Vagina (tissue), 2 donors: ENCODE measurements at places on chromosomes 3 and 15. TPM values are rescaled to one million over a fixed set of nuclear protein-coding genes. Genes with fewer than 3 reads are reported as not detected.

DNA sequence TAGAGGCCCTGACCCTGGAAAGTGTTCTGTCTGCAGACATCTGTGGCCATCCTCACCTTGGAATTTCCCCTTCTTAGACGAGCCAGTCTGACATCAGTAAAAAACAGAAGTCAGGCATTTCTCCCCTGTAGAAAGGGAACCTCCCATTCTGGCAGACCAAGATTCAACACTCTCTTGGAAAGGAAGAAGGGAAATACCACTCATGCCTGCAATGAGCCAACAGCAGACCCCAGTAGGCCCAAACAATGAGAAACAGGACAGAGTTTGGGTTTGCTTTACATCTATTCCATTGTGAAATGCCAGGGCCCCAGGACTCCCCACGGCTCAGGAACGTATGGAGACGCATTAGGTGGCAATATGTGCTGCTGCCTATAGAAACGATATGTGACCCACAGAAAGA is 264.0 kb upstream of the NSMCE3 start:
- no peak for DNase-seq

- DNase-seq = no peak
Observed at GRCh38 chr15:57457726-57458125, 81.4 kb downstream of the CGNL1 start.

DNA sequence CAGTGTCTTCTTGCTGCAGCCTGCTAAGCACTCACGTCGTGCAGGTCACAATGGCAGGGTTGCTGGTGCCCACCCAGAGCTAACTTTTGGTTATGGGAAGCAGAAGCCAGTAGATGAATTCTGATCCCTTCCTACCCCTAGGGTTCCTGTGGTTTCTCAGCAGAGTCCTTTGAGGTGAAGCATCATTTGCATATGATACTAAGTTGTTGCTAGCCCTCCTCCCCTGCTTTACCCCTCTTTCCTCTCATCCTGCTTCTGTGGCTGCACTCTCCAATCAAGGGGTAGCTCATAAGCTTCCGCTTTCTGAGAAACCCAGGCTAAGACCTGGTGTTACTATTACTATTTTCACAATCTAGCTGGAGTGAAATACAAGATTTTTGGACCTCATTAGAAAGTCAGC is 22.1 kb upstream of the HEG1 start:
- no peak for DNase-seq

GRCh38 chr3:121803771-121804320 is 31.0 kb downstream of the IQCB1 start:
- DNase-seq = no peak

Gene KIF23
- total RNA-seq = 7.4 TPM
